T-helper 2 cell (primary cell): ENCODE measurements at places on chromosomes 7 and 10.

- DNase-seq: peak; percentile 18
Measured at GRCh38 chr7:140639366-140640053, 1.1 kb downstream of the DENND2A start.

DNA sequence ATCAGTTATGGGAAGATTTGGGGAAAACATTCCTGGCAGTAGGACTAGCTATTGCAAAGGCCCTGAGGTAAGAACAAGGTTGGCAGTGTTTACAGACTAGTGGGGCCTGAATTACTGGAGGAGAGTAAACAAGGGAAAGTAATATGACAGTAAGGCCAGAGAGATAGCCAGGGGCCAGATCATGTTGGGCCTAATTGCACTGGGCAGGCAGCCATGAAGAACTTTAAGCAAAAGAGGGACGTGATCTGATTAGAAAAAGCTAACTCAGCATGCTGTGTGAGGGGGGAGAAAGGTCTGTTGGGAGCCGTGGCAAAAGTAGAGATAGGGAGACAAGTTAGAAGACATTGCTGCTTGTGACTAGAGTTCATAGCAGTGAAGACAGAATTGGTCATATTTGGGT is 9.2 kb downstream of the NUP42 start:
- DNase-seq: no peak

DNA sequence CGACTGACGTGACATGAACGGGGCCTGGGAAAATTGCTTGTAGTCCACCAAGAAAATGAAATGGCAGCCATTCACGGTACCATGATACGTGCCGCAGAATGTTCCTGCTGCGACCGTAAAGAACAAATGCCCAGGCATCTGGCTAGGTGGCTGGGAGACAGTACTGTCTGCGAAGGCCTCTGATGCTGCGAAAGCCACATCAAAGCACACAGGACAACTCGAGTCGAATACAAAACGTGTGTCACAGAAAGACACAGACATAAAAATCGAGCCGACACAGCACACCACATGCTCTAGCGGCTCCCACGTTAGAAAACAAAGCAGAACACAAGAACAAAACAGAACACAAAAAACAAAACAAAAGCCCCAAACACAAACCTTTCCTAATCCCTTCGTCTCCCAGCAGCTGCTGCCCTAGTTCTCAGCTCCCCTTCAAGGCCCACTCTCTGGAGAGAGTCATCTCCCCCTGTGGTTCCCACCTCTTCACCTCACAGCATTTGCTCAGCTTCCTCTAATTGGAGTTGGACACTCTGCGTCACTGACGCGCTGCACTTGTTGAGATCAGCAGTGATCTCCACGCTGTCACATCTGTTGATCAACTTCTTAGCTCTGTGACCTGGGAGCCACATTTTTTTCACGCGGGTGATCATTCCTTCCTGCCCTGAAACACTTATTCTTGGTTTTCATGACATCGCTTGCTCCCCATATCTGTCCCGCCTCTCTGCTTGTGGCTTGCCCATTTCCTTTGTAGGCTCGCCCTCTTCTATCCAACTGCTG is 112.2 kb downstream of the CLEC2L start:
- peak; percentile 36 for DNase-seq

DNA sequence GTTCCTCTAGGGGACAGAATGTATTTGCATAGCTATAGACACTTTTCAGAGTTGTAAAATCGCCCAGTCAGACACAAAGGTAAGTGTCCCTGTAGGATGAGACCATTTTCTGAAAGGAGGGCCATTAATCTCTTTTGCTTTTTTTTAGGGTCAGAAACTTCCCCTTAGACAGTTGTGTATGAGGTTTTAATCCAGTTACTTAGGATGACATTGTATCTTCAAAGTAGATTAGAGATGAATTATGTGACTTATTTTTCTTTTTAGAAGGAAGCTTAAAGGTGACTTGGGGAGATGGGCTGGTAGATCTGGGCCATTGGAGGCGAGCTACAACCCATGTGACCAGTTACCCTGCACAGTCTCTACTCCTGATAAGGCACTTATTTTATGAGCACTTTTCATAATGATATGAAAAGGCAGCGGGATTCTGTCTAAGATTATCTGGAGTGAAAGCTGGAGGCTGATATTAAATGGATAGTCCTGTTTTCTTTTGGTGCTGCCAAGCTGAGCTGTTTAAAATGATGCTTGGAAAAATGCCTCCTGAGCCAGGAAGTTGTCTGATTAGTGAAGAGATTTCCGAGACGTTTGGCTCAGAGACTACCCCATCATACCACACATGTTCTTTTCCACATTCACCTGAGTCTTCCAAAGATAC is 264.3 kb downstream of the AUTS2 start:
- no peak for DNase-seq

GRCh38 chr10:10256860-10257259 is 760.8 kb upstream of the CELF2 start:
- no peak for DNase-seq

- no peak for DNase-seq
Measured at GRCh38 chr7:105244594-105244993, 144.1 kb downstream of the SRPK2 start.

- no peak for DNase-seq
Measured at GRCh38 chr10:77867124-77867719, 59.3 kb downstream of the DLG5 start.

GRCh38 chr7:155213955-155214740 is 83.5 kb upstream of the INSIG1 start:
- no peak for DNase-seq

DNA sequence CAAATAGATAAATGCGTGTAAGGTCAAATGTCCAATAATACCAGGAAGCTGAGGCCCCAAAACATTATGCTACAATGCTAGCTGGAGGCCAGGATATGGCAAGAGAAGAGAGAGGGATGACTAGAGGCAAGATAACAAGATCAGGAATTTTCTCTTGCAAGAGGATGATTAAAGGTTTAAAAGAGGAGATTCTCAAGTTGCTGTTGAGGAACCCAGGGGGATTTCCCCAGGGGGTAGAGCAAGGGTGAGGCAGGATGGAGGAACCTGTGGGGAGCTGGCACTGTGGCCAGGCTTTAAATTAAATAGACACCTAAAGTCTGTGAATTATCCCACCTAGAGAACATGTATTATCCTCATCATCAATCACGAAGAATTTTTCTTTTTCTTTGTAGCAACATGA is 3.4 kb upstream of the TAS2R60 start:
- no peak for DNase-seq

GRCh38 chr10:69411476-69411875 is 5.2 kb downstream of the TACR2 start:
- DNase-seq: no peak

DNA sequence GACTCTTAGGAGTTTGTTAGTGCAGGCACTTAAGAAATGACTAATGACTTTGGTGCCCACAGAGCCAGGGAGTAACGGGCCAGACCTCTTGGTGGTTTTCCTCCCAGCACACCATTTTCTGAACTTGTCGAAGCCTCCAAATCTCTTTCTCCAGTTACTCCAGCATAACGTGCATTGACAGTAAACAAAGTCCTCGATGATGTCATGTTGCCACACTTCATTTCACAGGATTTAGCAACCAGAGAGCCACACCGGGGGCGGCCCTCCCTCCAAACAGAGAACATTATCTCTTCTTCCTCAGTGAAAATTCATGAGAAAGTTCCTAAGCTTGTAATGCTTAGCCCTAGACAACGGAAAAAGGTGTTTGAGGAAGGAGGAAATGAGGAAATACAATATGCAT is 4.0 kb upstream of the SVOPL start:
- no peak for DNase-seq
